Posterior cingulate gyrus (tissue), 11 donors: ENCODE measurements at places on chromosomes 1 and 21.

DNA sequence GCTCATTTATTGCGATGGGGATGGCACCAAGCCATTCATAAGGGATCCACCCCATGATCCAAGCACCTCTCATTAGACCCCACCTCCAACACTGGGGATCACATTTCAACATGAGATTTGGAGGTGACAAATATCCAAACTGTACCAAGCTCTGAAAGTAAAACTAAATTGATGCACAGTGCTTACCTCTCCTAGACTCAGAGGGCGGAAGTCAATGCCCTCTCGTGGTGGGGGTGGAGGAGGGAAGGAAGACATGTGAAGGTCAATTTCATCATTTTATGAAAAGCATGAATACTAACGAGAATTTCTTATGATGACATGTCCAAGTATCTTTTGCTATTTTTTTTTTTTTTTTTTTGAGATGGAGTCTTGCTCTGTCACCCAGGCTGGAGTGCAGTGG lies 120.0 kb downstream of the PGBD5 start:
- DNase-seq: no peak

- peak; percentile 7 for DNase-seq
Measured at GRCh38 chr1:40633931-40634376, 31.5 kb downstream of the RIMS3 start.

GRCh38 chr21:42543106-42543847 lies 29.6 kb downstream of the SLC37A1 start:
- no peak for DNase-seq

GRCh38 chr1:21867451-21867996 lies 55.5 kb downstream of the LDLRAD2 start:
- no peak for DNase-seq

DNA sequence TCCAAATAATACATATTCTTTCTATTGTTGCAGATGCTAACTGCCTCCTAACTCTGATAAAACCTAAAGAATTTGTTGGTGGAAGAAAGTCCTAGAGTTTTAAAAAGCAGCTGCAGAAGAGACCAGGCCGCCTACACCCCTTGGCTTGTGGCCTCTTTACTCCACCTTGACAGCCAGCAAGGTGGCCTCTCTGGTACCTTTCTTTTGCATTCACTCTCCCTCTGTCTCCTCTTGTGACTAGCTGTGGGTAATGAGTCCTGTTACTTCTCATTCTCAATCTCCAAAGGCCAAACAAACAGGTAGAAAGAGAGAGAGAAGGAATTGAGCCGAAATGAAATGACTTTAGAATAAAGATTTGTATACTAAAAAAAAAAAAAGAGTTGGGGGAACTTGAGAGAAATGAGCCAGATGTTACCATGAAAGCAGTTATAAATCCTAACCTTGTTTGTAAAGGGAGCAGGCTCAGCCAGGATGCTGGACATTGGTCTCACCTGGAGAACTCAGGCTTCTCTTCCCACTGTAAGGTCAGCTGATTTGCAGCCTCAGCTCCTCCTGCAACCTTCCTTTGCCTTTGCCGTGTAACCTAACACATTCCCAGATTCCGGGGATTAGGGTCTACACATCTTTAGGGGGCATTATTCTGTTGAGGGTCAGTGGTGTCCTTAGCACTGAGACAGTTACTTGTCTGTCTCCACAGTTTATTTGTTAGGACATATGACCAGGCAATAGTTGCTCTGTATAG lies 164.1 kb upstream of the IRF2BP2 start:
- no peak for DNase-seq

GRCh38 chr1:80896781-80897356 lies 903.9 kb upstream of the ADGRL2 start:
- no peak for DNase-seq

DNA sequence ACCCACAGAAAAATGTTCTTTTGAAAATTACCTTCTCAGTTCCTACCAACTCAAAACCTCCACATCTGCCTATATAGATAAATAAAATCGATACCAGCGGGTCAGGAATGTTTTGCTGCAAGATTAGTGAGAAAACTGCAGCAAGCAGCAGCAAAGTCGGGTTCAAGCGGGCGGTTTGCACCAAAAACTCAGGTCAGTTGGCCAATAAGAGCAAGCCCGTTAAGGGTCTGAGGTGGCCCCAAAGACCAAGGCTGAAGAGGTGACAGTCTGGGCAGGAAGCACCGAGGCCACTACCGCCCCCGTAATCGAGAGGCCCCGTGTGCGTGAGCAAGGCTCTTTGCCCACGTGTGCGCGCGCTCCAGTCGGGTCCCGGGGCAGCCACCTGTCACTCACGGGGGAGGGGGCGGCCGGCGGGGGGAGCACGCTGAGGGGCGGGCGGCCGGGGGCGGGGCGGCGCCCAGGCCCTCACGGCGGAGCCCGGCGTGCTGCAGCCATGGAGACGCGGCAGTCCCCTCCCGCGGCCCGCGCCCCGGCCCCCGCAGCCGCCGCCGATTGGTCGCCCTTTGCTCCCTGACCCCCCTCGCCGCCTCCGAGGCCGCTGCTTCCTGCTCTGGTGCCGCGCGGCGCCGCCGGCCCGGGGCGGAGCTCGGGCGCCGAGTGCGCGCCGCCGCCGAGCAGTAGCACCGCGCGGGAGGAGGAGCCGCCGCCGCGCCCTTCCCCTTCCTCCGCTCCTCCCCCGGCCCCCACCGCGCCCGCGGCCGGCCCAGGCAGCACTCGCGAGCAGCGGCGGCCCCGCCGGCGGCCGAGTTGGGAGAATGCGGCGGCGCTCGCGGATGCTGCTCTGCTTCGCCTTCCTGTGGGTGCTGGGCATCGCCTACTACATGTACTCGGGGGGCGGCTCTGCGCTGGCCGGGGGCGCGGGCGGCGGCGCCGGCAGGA lies at the start of gene GALNT2:
Gene GALNT2, plus strand, starts transcription at position 773 of the 939 bp plus-strand sequence. Its CDS starts 43 bp downstream, at position 816.
- peak; percentile 82 for DNase-seq

GRCh38 chr1:104648269-104648691 lies 898.6 kb downstream of the AMY1C start:
- DNase-seq: no peak

DNA sequence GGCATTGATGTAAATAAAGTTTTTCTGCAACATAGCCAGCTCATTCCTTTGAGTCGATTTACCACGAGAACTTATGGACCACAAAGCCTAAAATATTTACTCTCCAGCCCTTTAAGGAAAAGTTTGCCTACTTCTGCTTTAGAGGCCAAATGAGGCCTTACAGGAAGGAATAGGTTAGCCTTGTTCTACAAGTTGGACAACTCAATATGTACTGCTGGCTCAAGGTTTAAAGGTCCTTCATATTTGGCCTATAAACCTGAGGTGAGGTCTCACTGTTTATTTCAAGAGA lies 144.5 kb upstream of the DNAH14 start:
- DNase-seq: no peak

- no peak for DNase-seq
Measured at GRCh38 chr1:202201266-202201665, 7.7 kb downstream of the LGR6 start.

GRCh38 chr1:37741130-37741529 lies 23.8 kb downstream of the EPHA10 start:
- no peak for DNase-seq

GRCh38 chr21:17002594-17003257 lies 510.1 kb upstream of the CXADR start:
- no peak for DNase-seq

DNA sequence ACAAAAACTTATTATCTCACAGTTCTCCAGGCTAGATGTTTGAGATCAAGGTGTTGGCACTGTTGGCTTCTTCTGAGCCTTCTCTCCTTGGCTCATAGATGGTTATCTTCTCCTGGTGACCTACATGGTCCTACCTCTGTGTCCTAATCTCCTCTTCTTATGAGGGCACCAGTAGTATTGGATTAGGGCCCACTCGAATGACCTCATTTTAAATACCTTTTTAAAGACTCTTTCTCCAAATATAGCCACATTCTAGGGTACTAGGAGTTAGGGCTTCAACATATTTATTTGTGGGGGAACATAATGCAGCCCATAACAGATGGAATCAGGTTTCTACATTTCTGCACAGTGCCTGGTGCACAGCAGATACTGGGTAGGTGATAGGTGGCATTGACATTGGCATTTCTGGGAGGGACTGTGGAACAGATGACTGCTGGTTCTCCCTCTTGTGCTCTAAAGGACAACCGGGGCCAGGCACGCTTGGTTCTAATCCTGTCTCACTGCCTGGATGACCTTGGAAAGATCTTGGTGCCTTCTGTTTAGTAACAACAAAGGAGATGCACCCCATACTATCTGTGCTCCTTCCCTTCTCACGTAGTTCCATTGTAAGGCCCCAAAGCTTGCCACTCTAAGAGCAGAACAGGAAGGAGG lies 140.3 kb downstream of the PLPP3 start:
- no peak for DNase-seq

DNA sequence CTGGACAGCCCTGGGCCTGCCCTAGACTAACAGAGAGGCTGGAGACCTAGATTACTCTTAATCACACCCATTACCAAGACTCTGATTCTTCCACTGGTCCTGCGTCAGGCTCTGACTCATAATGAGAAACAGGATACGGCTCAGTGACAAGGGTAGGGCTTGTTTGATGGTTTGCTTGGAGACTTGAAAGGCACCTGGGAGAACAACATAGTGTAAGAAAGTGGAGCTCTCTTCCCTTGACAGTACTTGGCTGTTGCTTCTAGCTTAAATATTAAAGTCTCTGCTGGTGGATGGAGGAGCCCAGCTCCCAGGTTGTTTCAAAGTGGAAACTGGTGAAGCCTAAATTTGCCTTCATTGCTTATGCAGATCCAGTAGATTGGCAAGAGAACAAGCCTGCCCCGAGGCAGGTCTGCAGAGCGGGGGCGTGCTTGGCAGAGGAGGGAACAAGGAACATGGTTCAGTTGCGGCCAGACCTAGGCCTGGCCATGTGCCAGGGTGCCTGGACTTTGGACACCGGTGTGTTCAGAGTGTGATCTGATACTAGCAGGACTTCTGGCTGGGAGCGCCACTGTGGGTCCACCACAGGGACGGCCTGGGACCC lies 480.6 kb downstream of the CAMTA1 start:
- no peak for DNase-seq

GRCh38 chr1:80448081-80448480 lies 1352.7 kb upstream of the ADGRL2 start:
- no peak for DNase-seq

GRCh38 chr1:58006421-58007046 lies 540.0 kb downstream of the OMA1 start:
- no peak for DNase-seq

DNA sequence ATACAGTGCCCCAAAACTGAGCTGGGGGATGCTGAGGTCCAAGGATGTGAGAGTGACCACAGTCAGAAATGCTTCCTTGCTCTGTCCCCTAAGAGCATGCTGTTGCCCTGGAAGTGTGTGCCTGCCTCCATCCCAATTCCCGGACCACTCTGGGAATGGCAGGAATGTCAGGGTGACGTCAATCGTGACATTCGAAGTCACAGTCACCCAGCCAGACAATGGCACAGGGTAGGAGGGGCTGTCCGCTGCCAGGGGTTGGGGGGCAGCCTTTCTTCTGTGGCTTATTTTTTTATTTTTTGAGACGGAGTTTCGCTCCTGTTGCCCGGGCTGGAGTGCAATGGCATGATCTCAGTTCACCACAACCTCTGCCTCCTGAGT lies 22.3 kb downstream of the MEF2D start:
- DNase-seq: no peak

DNA sequence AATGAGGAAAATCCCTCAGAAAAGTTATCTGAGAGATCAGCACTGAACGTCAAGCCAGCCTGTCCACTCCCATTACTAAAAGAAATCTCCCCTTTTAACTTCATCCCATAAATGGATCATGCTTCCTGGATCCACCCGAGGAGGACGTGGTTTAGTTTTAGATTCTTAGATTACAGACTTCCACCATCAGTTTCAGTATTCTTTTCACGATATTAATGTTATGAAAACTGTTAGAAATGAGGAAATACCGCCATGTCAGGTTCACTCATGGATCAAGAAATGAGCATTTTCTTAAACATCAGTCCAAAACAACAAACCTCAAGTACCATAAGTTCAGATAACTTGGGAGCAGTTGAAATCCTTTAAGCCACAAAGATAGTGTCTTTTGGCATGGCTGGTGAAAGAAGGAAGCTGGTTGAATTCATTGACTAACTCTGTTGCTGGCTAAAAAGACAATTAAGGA lies 49.8 kb downstream of the NFIA start:
- no peak for DNase-seq

DNA sequence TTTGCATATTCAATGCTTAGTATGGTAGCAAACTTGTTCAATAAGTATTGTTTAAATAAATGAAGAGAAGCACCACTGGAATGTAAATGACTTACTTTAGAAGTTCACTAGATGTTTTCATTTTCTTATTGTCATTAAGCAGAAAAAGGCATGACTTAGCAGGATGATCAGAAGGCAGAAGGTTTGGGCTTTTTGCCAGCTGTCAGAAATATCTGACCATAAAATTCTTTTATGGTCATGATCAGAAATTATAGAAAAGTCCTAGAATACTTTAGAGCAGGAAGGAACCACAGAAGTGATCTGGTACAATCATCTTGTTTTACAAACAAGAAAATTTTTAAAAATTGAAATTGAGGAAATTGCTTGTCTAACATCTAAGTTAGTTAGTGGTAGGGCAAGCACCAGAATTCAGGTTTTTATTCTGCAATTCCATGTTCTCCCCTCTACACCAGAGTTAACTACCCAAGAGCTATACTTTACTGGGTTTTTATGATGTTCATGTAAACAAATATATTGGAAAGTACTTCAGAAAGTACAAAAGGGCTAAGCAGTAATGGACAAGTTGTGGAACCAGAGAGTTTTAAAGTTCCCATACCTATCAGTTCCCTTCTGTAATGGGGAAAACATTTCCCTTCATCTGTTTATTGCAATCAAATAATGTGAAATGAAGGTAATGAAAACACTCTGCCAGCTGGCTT lies 10.1 kb downstream of the FMO5 start:
- DNase-seq: no peak

DNA sequence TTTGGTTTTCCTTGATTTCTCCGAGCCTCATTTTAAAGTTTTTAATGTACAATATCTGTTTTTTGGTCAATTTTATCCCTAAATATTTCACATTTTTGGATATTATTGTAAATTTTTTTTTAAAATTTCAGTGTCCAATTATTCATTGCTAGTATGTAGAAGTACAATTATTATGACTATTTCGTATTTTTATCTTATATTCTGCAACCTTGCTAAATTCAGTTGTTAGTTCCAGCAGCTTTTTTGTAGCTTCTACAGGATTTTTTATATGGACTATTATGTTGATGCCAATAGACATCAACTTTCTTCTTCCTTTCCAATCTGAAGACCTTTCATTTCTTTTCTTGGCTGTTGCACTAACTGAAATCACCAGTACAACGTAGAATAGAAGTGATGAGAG lies 4.1 kb upstream of the PLA2G2F start:
- DNase-seq: no peak

- DNase-seq: peak; percentile 78
Measured at GRCh38 chr1:50308878-50309277, 114.4 kb downstream of the DMRTA2 start.

- no peak for DNase-seq
Measured at GRCh38 chr1:19967808-19968207, 11.6 kb downstream of the PLA2G2A start.

DNA sequence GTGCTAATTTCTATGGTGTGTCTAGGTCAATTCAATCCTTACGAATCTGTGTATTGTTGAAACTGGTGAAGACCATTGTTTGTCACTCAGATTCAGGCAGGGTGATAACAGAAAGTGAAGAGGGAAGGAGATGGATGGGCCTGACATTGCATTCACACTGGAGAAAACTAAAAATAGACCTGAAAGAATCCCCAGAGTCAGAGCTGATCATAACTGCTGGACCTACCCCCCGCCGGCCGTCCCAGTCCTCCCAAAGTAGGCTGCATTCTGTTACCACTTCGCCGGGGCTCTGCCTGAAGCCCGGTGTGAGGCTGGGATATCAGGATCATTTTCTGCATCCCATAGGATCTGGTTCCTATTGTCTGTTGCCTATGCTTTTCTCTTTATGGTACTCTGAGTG lies 121.1 kb downstream of the NUF2 start:
- DNase-seq: no peak

GRCh38 chr21:36926989-36927718 lies 39.3 kb downstream of the HLCS start:
- DNase-seq: no peak
